ENCODE measurements at places on chromosomes 5 and 9.

DNA sequence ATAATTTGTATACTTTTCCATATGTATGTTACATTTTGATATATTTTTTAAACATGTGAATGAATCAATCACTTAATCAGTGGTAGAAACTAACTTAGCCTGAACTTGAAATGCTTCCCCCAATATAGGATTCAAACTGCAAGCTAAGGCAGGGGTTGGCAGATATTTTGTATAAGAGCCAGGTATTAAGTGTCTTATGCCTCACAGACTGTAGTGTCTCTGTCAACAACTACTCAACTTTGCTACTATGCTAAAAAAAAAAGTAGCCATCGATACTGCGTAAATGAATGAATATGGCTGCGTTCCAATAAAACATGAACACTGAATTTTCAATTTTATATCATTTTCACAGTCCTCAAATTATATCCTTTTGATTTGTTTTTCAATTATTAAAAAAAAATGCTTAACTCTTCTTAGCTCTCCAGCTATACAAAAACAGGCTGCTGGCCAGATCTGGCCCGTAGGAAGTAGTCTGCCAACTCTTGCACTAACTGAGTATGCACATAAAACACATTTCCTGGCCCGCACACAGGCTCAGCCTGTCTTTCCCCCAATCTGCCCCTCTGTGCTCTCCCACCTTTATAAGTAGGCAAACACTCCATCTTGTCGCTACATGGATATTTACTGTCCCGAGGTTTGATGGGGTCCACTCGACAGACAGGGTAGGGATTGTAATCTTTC lies 91.8 kb downstream of the SAXO1 start:
- DNase-seq = no peak

GRCh38 chr5:73691302-73692080 lies 65.5 kb downstream of the ARHGEF28 start:
- DNase-seq = no peak

DNA sequence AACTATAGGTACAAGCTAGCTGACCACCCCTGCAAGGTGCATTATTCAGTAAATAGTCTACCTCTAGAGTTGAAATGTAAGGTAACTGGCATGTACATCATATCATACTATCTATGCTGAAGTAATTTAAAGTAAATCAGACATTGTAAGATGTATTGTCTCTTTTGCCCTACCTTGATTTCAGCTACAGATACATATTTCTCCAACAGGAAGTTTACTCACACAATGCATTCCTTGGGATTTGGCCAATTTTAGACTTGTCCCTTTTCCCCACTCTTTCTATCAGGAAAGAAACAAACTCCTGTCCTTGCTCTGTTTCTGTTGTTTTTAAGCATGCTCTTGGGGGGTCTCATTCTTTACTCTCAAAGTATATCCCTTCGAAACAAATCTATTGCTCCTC lies 58.5 kb upstream of the TSLP start:
- no peak for DNase-seq

DNA sequence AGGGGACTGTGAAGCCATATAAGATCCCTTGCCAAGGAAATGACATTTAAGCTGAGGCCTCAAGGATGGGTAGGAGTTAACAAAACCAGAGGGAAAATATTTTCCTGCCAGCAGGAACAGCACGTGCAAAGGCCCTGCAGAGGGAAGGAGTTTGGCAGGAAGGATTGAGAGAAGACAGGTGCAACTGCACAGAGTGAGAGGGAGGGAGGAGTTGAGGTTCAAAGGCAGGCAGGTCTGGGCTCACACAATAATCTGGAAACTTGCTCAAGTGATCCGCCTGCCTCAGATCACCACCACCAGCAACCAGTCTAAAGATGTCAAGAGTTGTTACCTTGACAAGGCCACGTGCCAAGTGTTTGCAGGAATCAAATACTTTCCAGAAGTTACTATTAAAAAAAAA lies 31.1 kb upstream of the PWWP2A start:
- no peak for DNase-seq

GRCh38 chr5:173916233-173916632 lies 28.1 kb downstream of the CPEB4 start:
- no peak for DNase-seq

- DNase-seq = no peak
These were observed 90.8 kb downstream of the VAV2 start for GRCh38 chr9:133901184-133901835.

Data from stimulated activated CD4-positive, alpha-beta T cell treated with anti-CD3 and anti-CD28 coated beads, TNF-alpha, amount 100 ng/mL, for 24 hours (primary cell).